Activated naive CD8-positive, alpha-beta T cell treated with anti-CD3 and anti-CD28 coated beads, Interleukin-2, amount 10 ng/mL, durations not matched to agents 7 days and 5 days (primary cell): ENCODE measurements at places on chromosomes 16 and 17. TPM values are rescaled to one million over a fixed set of nuclear protein-coding genes. Genes with fewer than 3 reads are reported as not detected.

DNA sequence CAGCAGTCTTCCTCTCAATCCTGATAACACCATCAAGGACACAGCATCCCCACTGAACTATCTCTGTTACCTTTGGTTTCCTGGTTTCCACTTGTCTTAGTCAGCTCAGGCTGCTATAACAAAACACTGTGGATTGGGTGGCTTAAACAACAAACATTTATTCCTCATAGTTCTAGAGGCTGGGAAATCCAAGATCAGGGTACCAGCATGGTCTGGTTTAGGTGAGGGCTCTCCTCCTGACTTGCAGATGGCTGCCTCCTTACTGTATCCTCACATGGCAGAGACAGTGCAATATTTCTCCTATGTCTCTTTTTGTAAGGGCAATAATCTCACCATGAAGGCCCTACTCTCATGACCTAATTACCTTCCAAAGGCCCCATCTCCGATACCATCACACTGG, 103.2 kb upstream of the AXIN2 start:
- no peak overlapping the region for H3K27ac ChIP-seq
- H3K4me1 ChIP-seq: no peaks in the 10 kb centered on the region
- H3K4me3 ChIP-seq: no peak overlapping the region

DNA sequence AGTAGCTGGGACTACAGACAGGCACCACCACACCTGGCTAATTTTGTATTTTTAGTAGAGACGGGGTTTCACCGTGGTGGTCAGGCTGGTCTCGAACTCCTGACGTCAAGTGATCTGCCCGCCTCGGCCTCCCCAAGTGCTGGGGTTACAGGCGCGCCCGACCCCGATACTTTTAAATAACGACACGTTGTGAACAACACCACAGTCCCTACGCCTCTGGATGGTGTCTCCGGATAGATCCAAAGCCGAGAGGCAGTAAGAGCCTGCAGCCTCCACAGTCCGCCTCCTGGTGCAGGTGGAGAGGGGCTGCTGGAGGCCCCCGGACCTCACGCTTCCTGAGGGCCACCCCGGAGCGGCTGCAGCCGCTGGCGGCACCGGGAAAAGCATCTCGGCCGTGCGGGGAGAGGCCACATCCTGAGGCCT, 741 bp upstream of the TLCD3A start:
- H3K27me3 ChIP-seq: peaks cover 3% of the 10 kb centered on the region
- H3K4me1 ChIP-seq: peaks cover 16% of the 10 kb centered on the region
- H3K36me3 ChIP-seq: peaks cover 20% of the 10 kb centered on the region

- no peak overlapping the region for H3K4me3 ChIP-seq
- no peaks in the 10 kb centered on the region for H3K36me3 ChIP-seq
- DNase-seq: no peak
- H3K27ac ChIP-seq: no peak overlapping the region
- peaks cover 1% of the 10 kb centered on the region for H3K27me3 ChIP-seq
- H3K4me1 ChIP-seq: peaks cover 2% of the 10 kb centered on the region
Measured at GRCh38 chr17:58605470-58605869, 86.4 kb downstream of the TEX14 start.

The TMEM107 gene
- total RNA-seq: 46.4 TPM

The SLC5A11 gene
- 0.75 TPM for total RNA-seq

The TRIM47 gene
- 27.9 TPM for total RNA-seq

DNA sequence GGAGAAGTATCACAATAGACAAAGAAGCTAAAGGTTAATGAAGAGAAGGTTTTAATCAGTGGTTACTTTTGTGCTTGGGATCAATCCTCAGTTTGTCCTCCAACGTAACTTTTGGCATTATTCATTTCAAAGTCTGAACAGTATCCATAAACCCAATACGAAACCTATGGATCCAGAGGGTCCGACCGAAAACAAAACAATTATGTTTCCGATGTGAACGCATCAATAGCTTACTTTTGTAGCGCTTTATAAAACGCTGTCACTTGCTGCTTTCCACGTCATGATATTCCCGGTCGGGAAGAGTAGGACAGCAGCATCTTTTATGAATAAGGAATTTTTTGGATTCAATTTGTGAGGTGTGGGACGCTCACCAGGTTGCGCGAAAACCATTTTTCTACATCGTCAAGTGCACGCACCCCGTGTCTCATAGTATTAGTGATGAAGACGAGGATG, 383.8 kb downstream of the ZFHX3 start:
- H3K4me1 ChIP-seq: peaks cover 25% of the 10 kb centered on the region
- H3K4me3 ChIP-seq: peak overlapping the region; percentile 100
- H3K27me3 ChIP-seq: no peaks in the 10 kb centered on the region
- H3K27ac ChIP-seq: peak overlapping the region; percentile 99
- peaks cover 12% of the 10 kb centered on the region for H3K36me3 ChIP-seq
- DNase-seq: no peak

- no peak for DNase-seq
- no peak overlapping the region for H3K4me3 ChIP-seq
- no peak overlapping the region for H3K27ac ChIP-seq
- H3K4me1 ChIP-seq: peaks cover 4% of the 10 kb centered on the region
- no peaks in the 10 kb centered on the region for H3K27me3 ChIP-seq
- peaks cover 8% of the 10 kb centered on the region for H3K36me3 ChIP-seq
Measured at GRCh38 chr17:2363851-2364762, 26.8 kb downstream of the SGSM2 start.

GRCh38 chr17:79543531-79543930, 67.3 kb downstream of the RBFOX3 start:
- no peak overlapping the region for H3K4me3 ChIP-seq
- H3K36me3 ChIP-seq: no peaks in the 10 kb centered on the region
- DNase-seq: no peak
- no peak overlapping the region for H3K27ac ChIP-seq

GRCh38 chr16:89511374-89511773, 3.2 kb downstream of the SPG7 start:
- H3K4me3 ChIP-seq: no peak overlapping the region
- peaks cover 13% of the 10 kb centered on the region for H3K4me1 ChIP-seq
- peaks cover 14% of the 10 kb centered on the region for H3K36me3 ChIP-seq
- H3K27ac ChIP-seq: no peak overlapping the region

The CYGB gene
- 0.37 TPM for total RNA-seq

DNA sequence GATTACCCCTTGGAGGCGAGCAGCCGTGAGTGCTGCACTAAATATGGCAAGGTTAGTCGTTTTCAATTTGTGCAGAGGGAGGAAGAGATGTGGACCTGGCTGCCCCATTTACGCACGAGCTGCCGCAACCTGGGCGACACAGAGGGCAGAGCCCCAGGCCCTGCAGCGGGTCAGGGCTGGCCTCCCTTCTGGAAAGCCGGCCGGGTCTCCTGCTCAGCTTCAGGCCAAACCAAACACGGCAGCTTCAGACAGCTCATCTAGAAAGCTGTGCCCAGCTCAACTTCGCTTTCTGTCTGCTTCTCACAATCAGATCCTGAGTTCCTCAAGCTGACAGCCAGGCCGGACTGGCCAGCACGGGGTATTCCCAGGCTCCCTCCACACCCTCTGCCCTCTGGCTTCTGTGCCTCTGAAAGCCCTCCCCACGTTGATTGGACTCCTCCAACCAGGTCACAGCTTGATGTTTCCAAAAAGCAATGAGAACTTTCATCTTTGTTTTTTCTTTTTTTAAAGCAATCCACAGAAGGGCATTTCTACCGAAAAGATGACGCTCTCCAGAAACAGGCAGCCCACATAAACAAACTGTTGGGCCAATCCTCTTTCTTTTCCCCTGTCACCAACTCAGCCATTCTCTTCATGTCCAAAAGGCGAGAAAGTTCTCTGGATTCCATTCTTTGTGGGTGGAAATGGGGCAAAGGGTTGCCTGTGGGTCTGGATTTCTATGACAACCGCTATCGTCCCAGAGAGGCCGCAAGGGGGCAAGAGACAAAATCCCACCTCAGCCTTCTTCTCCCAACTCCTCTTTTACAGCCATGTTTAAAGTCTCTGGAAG, 189.0 kb downstream of the ZFHX3 start:
- no peak overlapping the region for H3K27ac ChIP-seq
- H3K4me3 ChIP-seq: no peak overlapping the region
- H3K36me3 ChIP-seq: peaks cover 2% of the 10 kb centered on the region
- DNase-seq: no peak

GRCh38 chr16:68993456-68993855, 112.0 kb upstream of the HAS3 start:
- no peak overlapping the region for H3K27ac ChIP-seq
- no peak overlapping the region for H3K4me3 ChIP-seq
- DNase-seq: no peak
- H3K36me3 ChIP-seq: peaks cover 12% of the 10 kb centered on the region
- H3K27me3 ChIP-seq: no peaks in the 10 kb centered on the region

The CA4 gene
- total RNA-seq: not detected

DNA sequence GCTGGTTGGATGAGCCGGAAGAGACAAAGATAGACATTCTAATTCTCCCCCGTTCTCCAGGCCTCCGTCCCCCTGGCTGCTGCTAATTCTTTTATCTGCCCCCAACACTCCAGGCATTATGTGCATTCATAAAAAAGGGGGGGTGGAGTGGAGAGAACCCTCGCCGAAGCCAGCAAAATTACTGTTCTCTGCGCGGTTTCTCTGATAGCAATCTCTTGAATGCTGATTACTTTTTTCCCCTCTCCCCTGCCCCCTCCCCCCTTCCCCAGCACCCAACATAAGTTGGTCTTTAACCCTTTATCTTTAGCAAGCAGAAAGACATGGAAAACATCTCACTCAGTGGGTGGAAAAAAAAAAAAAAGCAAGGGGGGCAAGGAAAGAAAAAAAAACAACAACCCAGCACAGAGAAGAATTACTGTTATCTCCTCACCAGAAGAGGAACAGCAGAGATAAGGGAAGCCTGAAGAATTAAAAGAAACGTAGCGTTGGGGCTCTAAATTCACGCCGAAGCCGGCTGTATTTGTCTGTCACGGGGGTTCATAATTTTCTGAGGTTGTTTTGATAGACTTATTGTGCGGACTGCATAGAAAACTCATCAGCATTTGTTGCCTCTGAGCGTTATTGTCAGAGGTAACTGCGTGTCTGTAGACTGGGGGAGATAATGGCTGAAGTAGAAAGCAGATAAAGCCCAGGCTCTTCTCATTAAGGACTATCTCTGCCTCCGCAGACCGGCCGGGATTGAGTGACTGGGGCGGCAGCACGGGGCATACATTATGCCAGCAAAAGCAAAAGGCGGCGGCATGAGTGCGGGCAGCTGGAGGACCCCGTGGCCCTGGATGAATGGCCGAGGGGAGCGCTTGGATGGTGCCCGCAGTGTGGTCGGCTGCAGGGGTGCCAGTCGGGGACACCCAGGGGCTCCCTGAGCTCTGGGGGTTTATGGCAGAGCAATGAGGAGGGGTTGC, 126.9 kb downstream of the MRM1 start:
- DNase-seq: peak; percentile 18
- peaks cover 28% of the 10 kb centered on the region for H3K4me1 ChIP-seq
- no peak overlapping the region for H3K27ac ChIP-seq
- no peaks in the 10 kb centered on the region for H3K36me3 ChIP-seq
- peak overlapping the region; percentile 49 for H3K4me3 ChIP-seq

DNA sequence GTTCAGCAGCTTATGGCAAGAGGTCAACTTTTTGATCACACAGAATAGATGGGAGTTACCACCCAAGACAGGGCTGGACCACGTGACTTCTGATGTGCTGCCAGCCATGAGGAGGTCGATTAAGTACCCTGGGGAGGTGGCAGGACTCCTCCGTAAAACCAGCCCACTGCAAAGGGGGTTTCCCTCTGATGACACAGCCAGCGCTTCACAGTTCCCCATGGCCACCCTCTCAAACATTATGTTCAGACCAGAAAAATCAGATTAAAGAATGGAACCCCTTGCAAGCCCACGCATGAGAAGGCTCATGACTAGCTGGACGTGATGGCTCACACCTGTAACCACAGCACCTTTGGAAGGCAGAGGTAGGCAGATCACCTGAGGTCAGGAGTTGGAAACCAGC, 222.9 kb downstream of the CPPED1 start:
- H3K4me1 ChIP-seq: peaks cover 9% of the 10 kb centered on the region
- H3K27ac ChIP-seq: no peak overlapping the region
- DNase-seq: no peak
- H3K36me3 ChIP-seq: no peaks in the 10 kb centered on the region

GRCh38 chr17:81558115-81558468, 5.9 kb upstream of the FAAP100 start:
- H3K36me3 ChIP-seq: peaks cover 10% of the 10 kb centered on the region
- no peak overlapping the region for H3K27ac ChIP-seq

DNA sequence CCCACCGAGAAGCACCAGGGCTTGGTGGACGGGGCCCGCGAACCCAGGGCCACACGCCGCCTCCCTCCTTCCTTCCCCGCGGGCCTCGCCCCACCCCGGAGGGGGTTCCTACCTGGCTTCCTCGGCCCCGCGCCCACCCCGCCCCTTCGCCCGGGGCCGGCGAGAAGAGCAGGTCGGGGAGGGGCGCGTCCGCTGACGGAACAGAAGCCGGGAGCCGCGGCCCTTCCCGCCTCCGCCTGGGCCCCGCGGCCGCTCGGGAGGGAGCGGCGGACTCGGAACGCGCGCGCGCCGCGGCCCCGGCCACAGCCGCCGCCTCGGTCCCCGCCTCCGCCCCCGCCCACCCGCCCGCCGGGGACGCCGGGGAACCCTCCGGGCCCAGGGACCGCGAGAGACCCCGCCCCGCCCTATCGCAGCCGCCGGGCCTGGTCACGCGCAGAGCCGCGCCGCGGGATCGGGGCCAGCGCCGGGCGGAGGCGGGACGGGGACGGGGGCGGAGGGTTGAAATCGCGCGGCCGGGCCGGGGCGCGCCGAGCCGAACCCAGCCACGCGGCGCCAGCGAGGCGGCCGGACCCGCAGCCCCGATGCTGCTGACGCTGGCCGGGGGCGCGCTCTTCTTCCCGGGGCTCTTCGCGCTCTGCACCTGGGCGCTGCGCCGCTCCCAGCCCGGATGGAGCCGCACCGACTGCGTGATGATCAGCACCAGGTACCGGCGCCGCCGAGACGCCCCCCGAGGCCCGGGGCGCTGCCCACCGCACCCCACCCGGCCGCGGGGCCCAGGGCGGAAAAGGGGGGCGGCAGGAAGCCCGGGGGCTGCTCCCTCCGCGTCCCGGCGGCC, at the start of gene TLCD3A:
TLCD3A (plus strand) TSS at position 530 of the 835 bp plus-strand sequence; CDS start at position 582, 52 bp downstream.
- peaks cover 16% of the 10 kb centered on the region for H3K4me1 ChIP-seq
- DNase-seq: peak; percentile 75
- peaks cover 3% of the 10 kb centered on the region for H3K27me3 ChIP-seq
- H3K4me3 ChIP-seq: peak within 1 kb of the TSS; percentile 90

DNA sequence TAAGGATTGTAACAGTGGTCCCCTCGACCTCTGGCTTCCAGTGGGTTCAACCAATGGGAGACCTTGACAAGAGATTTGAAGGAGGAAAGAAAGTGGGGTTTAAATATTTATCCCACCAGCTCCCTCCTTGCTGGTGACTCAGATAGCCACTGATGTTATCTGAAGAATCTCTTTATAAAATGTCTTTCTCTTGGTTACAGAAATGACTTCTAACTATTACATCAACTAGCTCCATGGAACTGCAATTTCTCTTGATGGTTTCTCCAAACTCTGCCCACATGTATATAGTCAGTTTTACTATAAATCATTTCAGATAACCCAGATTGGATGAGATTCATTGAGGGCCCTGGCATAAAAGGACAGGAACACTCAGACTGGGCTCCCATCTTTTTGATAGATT, 920.2 kb upstream of the SOX9 start:
- no peak overlapping the region for H3K4me3 ChIP-seq
- H3K27me3 ChIP-seq: no peaks in the 10 kb centered on the region
- DNase-seq: no peak
- no peaks in the 10 kb centered on the region for H3K4me1 ChIP-seq
- H3K27ac ChIP-seq: no peak overlapping the region
- H3K36me3 ChIP-seq: no peaks in the 10 kb centered on the region

- peaks cover 2% of the 10 kb centered on the region for H3K27me3 ChIP-seq
- H3K4me1 ChIP-seq: peaks cover 2% of the 10 kb centered on the region
- no peak overlapping the region for H3K27ac ChIP-seq
- DNase-seq: no peak
Measured at GRCh38 chr17:52148288-52148968, 10.1 kb downstream of the CA10 start.

The ALOX15B gene
- total RNA-seq: not detected
